ENCODE measurements at places on chromosomes 5 and 9.

GRCh38 chr9:125440411-125440810 is 178.8 kb downstream of the GAPVD1 start:
- DNase-seq = no peak

DNA sequence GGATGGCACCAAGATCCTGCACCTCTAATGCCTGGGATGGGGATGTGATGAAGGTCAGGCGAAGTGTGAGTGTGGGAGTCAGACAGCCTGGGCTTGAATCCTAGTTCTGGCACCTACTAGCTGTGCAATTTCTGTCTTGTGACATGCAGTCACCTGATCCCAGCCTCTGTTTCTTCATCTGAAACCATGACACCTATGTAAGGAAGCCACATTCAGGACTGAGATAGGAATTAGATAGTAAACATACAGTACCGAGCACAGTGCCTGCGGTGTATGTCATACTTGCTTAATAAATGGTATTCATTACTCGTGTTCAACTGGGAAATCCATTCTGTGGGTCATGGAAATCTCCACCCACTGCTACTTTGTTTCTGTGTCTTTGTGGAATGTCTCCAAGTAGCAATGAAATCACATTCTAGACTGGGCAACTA is 140.6 kb upstream of the STC2 start:
- DNase-seq = no peak

DNA sequence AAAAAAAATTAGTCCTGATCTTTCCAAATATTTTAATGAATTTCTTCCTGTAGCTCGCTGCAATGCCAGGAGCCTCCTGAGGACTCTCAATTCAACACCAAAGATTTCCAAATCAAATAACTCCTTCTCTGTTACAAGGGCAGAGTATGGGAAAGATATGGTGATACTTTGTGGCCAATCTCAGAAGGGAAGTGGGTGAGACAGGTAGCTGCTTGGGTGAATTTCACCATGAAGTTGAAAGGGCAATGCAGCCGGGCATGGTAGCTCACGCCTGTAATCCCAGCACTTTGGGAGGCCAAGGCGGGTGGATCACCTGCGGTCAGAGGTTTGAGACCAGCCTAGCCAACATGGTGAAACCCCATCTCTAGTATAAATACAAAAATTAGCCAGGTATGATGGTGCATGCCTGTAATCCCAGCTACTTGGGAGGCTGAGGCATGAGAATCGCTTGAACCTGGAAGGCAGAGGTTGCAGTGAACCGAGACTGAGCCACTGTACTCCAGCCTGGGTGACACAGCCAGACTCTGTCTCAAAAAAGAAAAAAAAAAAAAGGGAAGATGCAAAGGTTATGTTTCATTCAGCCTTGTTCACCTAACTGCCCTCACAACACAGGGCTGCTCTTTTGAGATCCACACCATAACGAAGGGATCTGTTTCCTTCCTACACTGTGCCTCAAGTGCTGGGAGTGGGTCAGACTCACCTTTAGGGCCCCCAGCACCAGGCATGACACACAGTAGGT is 58.6 kb downstream of the PTPN3 start:
- DNase-seq = no peak

DNA sequence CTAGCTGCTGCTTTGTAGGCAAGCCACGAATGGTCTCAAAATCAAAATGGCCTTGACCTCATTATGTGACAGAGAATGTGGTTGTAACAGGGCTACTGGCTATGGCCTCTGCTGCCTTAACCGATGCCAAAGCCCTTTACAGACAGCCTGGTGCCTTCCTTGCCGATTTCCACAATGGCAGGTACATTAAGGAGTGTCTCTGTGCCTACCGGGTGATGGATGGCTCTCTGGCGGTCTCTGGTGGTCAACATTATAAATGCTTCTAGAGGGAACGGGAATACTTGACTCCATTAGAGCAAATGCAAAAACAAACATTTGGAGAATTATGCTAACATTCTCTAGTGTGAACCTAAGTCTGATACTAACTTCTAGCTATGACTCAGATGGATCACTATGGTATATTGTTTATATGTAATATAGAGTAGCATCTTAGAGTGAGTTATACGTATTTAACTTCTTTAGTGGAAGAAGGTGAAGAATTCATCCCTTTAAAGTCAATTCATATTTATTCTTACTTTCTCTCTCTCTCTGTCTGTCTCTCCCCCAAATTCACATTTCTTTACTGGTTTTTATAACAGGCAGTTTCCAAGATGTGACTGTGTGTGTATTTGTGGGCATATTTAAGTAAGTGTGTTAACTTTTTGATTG is 52.5 kb downstream of the RPS23 start:
- peak; percentile 57 for DNase-seq

- DNase-seq = no peak
Measured at GRCh38 chr9:77534376-77535057, 113.6 kb downstream of the GNA14 start.

DNA sequence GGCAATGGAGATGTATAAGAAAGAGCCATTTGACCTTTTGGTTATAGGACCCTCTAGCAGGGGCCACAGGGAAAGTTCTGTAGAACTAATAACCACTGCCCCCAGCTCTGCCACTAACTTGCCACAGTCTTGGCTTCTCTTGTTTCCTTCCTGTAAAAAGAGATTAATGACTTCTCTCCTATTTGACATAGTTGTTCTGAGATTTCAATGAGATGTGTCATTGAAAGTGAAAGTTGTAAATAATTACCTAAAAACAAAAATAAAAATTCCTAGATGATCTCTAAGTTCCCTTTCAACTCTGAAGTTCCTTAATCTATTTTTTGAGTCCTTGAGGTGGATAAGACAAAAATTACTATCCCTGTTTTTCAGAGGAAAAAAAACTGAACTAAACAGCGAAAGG is 1.4 kb upstream of the KIF12 start:
- DNase-seq = no peak

GRCh38 chr5:107415762-107416161 is 255.0 kb downstream of the EFNA5 start:
- DNase-seq = no peak

Measured in stimulated activated CD4-positive, alpha-beta T cell treated with anti-CD3 and anti-CD28 coated beads, Interleukin-1b, Interleukin-23, amount 100 ng/mL, for 48 hours (primary cell).